ENCODE measurements at places on chromosomes 7 and 10.

DNA sequence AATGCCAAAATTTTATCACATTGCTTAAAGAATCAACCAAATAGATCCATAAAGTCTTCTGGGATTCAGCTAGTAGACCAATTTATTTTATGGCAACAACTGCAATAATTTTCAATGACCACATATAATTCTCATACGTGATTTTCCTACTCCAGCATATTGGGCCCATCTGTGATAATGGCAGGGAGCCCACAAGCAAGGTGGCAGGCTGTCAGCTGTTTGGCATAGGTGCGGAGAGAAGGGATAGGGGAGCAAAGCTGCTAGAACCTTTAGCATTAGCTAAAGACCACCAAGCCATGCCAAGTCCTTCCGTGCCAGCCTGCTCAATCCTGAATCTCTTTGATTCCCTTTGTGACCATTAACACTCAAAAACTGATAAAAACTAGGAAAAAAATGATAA lies 721.2 kb downstream of the XPNPEP1 start:
- DNase-seq = no peak

GRCh38 chr10:72123616-72124015 lies 35.3 kb upstream of the SPOCK2 start:
- DNase-seq = no peak

- DNase-seq = peak; percentile 70
These were observed 737 bp downstream of the ZMIZ1 start for GRCh38 chr10:79069325-79070080.

DNA sequence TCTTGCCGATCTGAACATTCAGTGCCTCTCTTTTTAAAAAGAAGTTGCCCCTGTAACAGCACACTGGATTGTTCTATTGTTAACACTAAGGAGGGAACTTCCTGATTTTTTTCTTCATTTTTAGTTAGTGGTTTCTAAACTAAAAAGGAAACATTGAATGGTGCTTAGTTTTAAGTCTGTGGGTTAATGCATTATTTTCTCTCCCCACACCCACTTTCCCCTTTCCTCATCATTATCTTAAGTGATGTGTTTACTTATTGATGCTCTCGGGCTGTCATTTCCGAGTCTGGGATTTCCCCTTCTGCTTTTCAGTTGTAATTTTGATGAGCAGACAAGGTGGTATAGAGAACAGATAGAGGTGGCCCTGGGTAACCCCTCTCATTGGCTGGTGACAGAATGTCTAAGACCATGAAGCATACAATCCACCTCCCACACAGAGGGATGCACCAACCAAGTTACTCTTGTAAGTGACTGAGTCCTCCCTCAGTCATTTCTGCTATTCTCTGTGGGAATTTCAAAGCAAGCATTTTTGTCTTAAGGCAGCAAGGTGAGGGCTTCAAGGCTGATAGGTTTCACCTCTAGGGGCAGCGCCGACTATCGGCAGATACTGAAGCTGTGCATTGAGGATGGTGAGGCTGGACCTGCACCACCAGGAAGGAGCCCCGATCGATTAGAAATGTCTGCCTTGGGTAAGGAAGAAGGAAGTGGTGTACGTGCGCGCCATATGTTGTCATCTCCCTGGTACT lies 49.5 kb downstream of the CHN2 start:
- no peak for DNase-seq

GRCh38 chr7:106598663-106599342 lies 62.2 kb downstream of the CCDC71L start:
- DNase-seq = no peak

DNA sequence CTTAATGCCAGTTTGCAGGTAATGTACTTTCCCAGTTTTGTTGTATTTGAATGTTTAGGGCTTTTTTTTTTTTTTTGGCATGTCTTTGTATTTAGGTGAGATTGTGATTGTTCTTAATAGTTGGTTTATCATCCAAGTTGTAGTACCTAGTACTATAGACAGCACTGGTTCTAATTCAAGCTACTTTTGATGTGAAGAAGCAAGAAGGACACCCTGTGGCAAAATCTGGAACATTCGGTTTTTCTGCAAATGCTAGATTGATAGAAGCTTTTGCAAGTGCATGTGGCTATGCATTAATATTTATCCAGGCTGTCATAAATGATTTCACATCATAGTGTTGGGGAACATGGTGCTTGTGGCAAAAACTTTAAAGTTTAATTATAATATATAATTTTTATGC lies 248.9 kb downstream of the FOXP2 start:
- no peak for DNase-seq

DNA sequence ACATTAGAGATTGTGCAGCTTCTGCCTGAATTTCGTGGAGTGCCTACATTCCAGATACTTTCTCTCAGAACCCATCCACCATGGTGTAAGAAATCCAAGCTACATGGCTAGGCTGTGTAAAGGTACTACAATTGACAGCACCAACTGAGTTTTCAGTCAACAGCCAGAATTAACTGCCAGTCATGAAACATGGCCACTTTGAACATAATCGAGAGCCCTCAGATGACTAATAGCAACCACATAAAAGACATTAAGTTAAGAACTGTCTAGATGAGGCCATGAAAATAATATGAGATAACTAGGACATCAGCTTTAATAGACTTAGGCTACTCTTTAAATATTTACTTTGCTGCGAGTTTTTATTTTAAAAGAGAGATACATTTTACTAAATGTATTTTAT lies 1106.8 kb upstream of the LRRTM3 start:
- DNase-seq = no peak

GRCh38 chr10:101018600-101019439 lies 12.1 kb downstream of the PDZD7 start:
- peak; percentile 96 for DNase-seq

- DNase-seq = no peak
These were observed 48.2 kb downstream of the DNAJC12 start for GRCh38 chr10:67789769-67790168.

DNA sequence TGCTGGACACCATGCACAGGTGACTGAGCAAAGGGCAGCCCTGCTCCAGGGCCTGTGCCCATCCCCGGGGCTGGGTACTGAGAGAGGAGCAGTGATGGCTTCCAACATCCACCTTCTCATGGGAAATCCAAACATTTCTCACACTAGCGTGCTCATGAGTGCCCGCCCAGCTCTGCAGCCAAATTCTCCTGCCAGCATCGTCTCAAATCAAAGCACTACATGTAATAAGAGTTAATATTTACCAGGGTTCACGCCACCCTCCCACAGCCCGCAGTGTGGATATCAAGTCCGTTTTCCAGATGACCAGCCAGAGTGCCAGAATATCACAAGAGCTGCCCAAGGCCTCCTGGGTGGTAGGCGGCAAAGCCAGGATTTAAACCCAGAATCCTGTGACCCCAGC lies 12.1 kb downstream of the IL15RA start:
- DNase-seq = no peak

GRCh38 chr10:49200854-49201253 lies 12.7 kb upstream of the TMEM273 start:
- no peak for DNase-seq

- DNase-seq = no peak
These were observed 43.2 kb downstream of the VKORC1L1 start for GRCh38 chr7:65915921-65916657.

DNA sequence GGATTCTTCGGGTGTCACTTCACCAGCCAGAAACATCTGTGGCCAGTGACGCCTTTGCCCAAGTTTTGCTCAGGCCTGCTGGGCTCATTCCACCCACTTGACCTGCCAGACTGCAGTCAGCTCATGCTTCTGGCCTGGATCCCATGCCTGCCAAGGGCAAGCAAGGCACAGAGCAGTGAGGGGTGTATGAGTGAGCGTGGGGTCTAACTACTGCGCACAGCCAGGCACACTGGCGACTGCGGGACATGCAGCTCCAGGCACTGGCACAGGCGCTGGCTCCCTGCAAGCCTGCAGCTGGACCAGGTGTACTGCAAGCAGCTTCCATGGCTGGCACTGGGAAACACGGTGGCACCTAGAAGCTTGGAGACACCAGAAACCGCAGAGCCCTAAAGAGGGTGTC lies 80.1 kb downstream of the MTERF1 start:
- no peak for DNase-seq

- no peak for DNase-seq
These were observed 15.6 kb downstream of the HIBADH start for GRCh38 chr7:27647046-27647445.

DNA sequence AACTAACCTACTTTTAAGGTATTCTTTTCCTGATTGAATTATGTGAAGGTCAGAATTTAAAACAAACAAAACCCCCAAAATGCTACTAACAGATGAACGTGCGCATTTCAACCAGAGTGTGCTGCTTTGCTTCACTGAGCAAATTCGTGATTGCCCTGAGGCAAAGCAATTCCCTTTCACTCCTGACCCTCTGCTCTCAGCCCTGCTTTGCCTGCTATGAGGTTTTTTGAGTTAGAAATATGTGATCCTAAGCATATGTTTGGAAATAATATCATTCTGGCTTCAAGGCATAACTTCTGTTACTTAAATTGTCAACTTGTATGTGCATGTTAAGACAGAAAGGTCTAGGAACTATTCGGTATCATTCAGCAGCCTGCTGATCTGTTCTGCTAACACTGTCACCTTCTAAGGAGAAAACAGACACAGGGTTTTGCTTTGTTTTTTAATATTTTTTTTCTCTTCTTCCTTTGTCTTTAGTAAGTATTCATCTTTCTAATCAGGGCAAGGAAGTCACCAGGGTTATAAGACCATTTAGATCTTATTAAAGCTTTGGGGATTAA lies 124.2 kb downstream of the GNAT3 start:
- no peak for DNase-seq

- DNase-seq = no peak
These were observed 256.9 kb upstream of the TPK1 start for GRCh38 chr7:145092766-145093165.

- DNase-seq = no peak
These were observed 82.7 kb upstream of the KLF6 start for GRCh38 chr10:3867454-3868270.

GRCh38 chr10:99013885-99014284 lies 221.8 kb downstream of the HPSE2 start:
- no peak for DNase-seq

DNA sequence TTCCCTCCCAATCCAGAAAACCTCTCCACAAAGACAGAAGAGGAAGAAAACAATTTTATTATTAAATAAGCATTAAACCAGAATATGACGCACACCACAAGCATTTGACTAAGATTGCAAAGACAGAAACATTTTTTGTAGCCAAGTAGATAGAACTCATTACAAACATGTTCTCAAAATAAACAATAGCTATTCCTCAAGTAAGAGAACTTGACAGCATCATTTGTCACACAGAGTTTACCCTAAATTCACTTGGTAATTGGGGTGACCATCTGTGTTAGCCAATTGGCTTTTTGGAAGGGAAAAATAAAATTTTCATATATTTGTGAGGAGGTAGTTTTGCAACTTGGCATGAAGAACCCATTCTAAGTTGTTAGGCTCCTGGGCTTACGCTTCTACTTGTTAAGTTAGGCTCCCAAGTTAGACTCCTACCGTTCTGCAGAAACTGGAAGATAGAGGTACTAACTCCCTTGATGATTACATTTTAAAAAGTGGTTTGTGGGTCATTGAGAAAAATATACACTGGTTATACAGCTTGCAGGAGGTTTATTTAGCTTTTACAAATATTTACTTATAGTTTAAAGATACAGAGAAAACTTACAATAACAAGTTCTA lies 618.6 kb upstream of the CNTNAP2 start:
- DNase-seq = no peak

GRCh38 chr7:83937930-83938329 lies 256.7 kb downstream of the SEMA3A start:
- no peak for DNase-seq

DNA sequence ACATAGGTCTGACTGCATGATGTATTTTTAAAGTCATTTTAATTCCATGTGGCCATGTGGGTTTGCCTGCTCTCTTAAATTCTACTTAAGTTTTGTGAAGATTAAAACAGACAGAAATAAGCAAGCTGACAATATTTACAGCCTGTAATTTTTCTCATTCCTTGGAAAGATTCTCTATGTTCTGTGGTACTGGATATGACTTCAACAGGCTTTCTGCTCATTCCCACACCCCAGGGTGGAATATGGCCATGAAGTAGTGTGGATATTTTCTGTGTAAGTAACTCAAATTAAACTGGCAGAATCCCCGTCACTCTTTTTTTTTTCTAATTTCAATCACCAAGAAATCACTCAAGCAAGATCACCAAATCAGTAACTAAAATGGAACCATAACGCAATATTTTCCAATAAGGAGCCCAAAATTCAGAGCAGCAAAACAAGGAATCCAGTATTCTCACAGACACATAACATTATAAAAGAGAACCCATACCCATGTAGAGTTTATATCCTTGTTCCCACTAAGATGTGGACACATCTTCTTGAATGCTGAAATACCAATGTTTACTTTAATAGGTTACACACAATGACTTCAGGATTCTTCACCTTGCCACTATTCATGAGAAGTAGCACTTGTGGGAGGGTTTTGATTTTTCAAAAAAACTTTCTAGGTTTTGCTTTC lies 5.7 kb downstream of the HOXA5 start:
- no peak for DNase-seq

DNA sequence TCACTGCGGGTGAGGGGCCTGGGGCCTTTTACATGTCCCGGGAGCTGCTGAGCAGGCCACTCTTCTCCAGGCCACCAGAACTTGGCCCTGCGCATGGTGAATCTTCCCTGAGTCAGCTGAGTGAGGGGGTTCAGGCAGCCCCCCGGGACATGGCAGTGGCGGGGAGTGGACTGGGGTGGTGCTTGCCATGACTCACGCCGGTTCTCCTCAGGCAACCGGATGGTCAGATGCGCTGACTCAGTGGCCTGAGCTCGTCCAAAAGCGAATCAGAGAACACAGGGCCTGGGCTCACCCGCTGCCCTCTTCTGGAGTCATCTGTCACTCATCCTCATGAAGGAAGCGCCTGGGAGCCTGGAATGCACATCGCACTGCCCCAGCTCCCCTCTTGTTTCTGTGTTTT lies 33.5 kb downstream of the HTRA1 start:
- peak; percentile 44 for DNase-seq

GRCh38 chr10:24133835-24134234 lies 75.1 kb upstream of the KIAA1217 start:
- no peak for DNase-seq

DNA sequence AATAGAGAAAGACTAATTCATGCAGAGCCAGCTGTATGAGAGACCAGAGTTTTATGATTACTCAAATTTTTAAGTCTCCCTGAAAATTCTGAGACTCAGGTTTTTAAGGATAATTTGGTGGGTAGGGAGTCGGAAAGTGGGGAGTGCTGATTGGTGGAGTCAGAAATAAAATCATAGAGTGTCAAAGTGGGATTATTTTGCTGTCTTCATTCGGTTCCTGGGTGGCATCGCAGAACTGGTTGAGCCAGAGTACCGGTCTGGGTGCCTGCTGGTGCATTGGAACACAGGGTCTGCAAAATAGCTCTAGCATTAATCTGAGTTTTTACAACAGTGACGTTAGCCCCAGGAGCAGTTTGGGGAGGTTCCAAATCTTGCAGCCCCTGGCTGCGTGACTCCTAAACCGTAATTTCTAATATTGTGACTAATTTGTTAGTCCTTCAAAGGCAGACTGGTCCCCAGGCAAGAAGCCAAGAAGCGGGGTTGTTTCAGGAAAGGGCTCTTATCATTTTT lies 32.4 kb downstream of the GPRIN2 start:
- DNase-seq = no peak

DNA sequence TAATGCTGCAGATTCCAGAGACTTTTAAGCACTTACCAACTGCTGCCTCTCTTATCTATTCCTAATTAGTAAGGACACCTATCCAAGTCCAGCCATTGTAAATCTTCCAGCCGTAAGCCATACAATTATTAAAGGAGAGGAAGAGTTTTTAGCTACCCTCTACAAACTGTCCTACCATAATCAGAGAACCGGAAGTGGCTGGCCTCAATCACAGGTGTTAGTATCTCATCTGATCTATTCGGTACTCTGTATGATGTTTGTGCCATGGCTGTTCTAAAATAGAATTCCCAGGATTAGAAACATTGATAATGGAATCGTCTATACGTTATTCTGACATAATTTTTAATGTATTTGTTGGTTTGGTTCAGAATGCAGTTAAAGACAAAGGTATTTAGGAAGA lies 102.8 kb downstream of the MICU1 start:
- no peak for DNase-seq

Data from 8988T (cell line).